ENCODE measurements at places on chromosomes 12 and 14. TPM values are rescaled to one million over a fixed set of nuclear protein-coding genes. Genes with fewer than 3 reads are reported as not detected.

- DNase-seq: no peak
- no peak overlapping the region for H3K4me3 ChIP-seq
- H3K36me3 ChIP-seq: no peaks in the 10 kb centered on the region
- no peaks in the 10 kb centered on the region for H3K4me1 ChIP-seq
- H3K27me3 ChIP-seq: peaks cover 3% of the 10 kb centered on the region
- H3K27ac ChIP-seq: no peak overlapping the region
These were observed 36.5 kb upstream of the PTCSC3 start for GRCh38 chr14:36212987-36213386.

- no peak overlapping the region for H3K4me3 ChIP-seq
- H3K4me1 ChIP-seq: no peaks in the 10 kb centered on the region
- DNase-seq: no peak
These were observed 234.7 kb downstream of the CCDC91 start for GRCh38 chr12:28424965-28425364.

DNA sequence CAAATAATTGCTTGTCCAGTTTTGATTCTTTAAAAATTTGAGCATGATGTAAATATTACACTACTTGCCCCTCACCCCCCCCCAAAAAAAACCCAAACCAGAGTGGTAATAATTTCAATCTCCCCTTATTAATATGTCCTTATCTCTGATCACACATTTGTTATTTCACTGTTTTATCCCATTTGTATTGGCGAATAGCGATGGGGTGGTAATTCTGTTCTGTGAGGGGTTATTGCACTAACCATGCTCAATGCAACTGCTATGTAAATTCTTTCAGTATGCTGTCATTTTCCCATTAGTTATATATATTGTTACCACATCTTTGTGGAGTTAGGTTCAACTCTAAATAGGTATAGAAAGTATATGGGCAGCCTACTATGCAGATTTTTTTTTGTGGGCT lies 1.1 kb downstream of the RIMKLB start:
- H3K27ac ChIP-seq: peak overlapping the region; percentile 42
- no peak for DNase-seq
- 0 out of 2 replicates have a peak, but pooled peaks cover 4% of the 10 kb centered on the region for H3K36me3 ChIP-seq
- peaks cover 3% of the 10 kb centered on the region for H3K27me3 ChIP-seq

- H3K36me3 ChIP-seq: no peaks in the 10 kb centered on the region
- H3K27ac ChIP-seq: no peak overlapping the region
- no peaks in the 10 kb centered on the region for H3K4me1 ChIP-seq
- peaks cover 8% of the 10 kb centered on the region for H3K27me3 ChIP-seq
- DNase-seq: no peak
These were observed 28.1 kb downstream of the ZFHX2 start for GRCh38 chr14:23523229-23524016.

GRCh38 chr12:14905269-14906004 lies 19.8 kb upstream of the MGP start:
- no peak overlapping the region for H3K4me3 ChIP-seq
- no peak for DNase-seq
- no peak overlapping the region for H3K27ac ChIP-seq
- no peaks in the 10 kb centered on the region for H3K36me3 ChIP-seq
- H3K27me3 ChIP-seq: no peaks in the 10 kb centered on the region

GRCh38 chr14:103889313-103890051 lies 38.8 kb upstream of the TDRD9 start:
- H3K4me3 ChIP-seq: no peak overlapping the region
- H3K27ac ChIP-seq: no peak overlapping the region
- no peaks in the 10 kb centered on the region for H3K4me1 ChIP-seq
- H3K36me3 ChIP-seq: no peaks in the 10 kb centered on the region
- H3K27me3 ChIP-seq: peaks cover 18% of the 10 kb centered on the region
- no peak for DNase-seq

GRCh38 chr14:74865156-74865555 lies 10.8 kb downstream of the PROX2 start:
- no peaks in the 10 kb centered on the region for H3K36me3 ChIP-seq
- peaks cover 14% of the 10 kb centered on the region for H3K4me1 ChIP-seq
- H3K27ac ChIP-seq: no peak overlapping the region
- H3K4me3 ChIP-seq: no peak overlapping the region
- no peak for DNase-seq

- DNase-seq: no peak
- H3K4me1 ChIP-seq: peaks cover 44% of the 10 kb centered on the region
- no peaks in the 10 kb centered on the region for H3K27me3 ChIP-seq
- peaks cover 42% of the 10 kb centered on the region for H3K36me3 ChIP-seq
- no peak overlapping the region for H3K4me3 ChIP-seq
These were observed 15.0 kb downstream of the TMBIM4 start for GRCh38 chr12:66154776-66155175.

DNA sequence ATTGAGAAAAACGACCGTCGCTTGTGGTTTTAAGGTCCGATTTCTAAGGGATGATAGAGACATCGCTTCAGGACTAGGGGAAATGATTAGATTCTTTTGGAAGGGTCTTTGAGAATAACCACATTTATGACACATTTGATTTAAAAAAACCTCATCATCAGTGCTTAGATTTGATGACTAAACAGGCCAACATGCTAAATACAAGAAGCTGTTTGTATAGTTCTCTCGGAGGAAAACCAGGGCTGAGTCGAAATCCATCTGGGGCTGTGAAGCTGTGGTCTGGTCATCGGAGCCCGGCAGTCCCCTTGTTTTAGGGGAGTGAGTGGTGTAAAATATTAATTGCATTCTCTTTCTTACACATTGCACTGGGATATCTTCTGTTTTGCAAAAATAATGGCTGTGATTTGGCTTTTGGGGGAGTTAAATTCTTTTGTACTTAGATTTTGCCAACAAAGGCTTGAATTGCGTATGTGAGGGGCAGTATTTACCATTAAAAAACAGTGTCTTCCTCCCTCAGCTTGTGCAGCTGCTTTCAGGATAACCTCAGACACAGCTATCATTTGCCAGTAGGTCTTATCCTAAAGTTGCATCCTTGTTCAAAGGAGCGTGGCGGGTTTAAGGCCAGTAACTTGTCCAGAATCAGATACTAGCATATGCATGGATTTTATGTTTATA lies 550 bp downstream of the GNG2 start:
- peaks cover 48% of the 10 kb centered on the region for H3K4me1 ChIP-seq
- peak overlapping the region; percentile 79 for H3K27ac ChIP-seq
- peak; percentile 16 for DNase-seq
- H3K36me3 ChIP-seq: no peaks in the 10 kb centered on the region
- no peaks in the 10 kb centered on the region for H3K27me3 ChIP-seq

GRCh38 chr12:94133964-94134795 lies 14.2 kb upstream of the PLXNC1 start:
- DNase-seq: peak; percentile 48
- no peaks in the 10 kb centered on the region for H3K36me3 ChIP-seq
- H3K4me1 ChIP-seq: no peaks in the 10 kb centered on the region
- peaks cover 23% of the 10 kb centered on the region for H3K27me3 ChIP-seq

DNA sequence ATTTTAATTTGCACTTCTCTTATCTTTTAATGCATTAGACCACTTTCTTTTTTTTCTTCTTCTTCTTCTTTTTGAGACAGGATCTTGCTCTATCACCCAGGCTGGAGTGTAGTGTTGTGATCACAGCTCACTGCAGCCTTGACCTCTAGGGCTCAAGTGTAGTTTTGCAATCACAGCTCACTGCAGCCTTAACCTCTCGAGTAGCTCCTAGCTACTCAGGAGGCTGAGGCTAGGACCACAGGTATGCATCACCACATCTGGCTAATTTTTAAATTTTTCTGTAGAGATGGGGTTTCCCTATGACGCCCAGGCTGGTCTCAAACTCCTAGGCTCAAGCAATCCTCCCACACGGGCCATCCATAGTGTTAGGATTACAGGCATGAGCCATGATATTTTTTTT lies 12.7 kb downstream of the TMED8 start:
- no peak overlapping the region for H3K4me3 ChIP-seq
- no peaks in the 10 kb centered on the region for H3K4me1 ChIP-seq
- H3K27me3 ChIP-seq: no peaks in the 10 kb centered on the region
- H3K27ac ChIP-seq: no peak overlapping the region

DNA sequence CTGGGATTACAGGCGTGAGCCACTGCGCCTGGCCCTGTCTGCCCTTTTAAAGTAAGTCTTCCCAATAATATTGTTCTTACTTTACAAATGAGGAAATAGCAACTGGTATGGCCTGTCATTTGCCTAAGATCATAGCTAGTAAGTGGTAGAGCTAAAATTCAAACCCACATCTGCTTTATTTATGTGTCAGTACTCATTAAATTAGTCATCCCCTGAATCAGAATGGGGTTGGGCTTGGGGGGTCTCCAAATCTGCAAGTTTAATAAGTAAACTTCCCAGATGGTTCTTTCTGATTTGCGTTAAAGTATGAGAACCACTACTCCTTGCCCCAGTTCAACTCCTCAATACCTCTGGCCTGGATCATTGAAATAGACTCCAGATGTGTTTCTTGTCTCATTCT lies 96.2 kb downstream of the FAR2 start:
- H3K27me3 ChIP-seq: peaks cover 3% of the 10 kb centered on the region
- no peak for DNase-seq
- no peaks in the 10 kb centered on the region for H3K36me3 ChIP-seq

DNA sequence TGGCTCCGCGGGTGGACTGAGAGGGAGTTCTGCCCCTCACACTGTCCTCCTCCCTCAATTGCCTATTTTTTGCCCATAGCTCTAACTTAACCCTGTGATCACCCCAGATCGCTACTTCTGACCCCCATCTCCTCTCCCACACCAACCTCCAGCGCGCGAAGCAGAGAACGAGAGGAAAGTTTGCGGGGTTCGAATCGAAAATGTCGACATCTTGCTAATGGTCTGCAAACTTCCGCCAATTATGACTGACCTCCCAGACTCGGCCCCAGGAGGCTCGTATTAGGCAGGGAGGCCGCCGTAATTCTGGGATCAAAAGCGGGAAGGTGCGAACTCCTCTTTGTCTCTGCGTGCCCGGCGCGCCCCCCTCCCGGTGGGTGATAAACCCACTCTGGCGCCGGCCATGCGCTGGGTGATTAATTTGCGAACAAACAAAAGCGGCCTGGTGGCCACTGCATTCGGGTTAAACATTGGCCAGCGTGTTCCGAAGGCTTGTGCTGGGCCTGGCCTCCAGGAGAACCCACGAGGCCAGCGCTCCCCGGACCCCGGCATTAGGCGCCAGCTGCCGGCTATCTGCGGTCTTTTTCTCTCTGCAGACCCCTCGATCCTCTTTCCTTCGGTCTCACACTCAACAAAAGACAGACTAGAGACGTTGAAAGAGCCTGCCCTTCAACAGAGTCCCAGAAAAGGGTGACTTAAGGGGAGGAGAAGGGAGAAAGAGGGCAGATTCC lies 3.0 kb upstream of the TBX3 start:
- H3K36me3 ChIP-seq: peaks cover 21% of the 10 kb centered on the region
- H3K27me3 ChIP-seq: peaks cover 23% of the 10 kb centered on the region
- DNase-seq: no peak
- H3K4me1 ChIP-seq: peaks cover 66% of the 10 kb centered on the region

The CLEC4C gene
- not detected for total RNA-seq

The ATG101 gene
- 69.4 TPM for total RNA-seq

The CSRP2 gene
- 32.8 TPM for total RNA-seq

The SCNN1A gene
- total RNA-seq: 0.17 TPM

The HRK gene
- not detected for total RNA-seq

The FOXM1 gene
- 43.5 TPM for total RNA-seq

The PLCZ1 gene
- not detected for total RNA-seq

The SPIC gene
- not detected for total RNA-seq

The TMEM179 gene
- not detected for total RNA-seq

The C12orf54 gene
- total RNA-seq: not detected

Data from HFFc6 (cell line).